ENCODE measurements at places on chromosomes 3 and 15.

GRCh38 chr15:88074386-88074785, 182.2 kb downstream of the NTRK3 start:
- no peak for DNase-seq

GRCh38 chr3:125013095-125013494, 42.7 kb downstream of the HEG1 start:
- no peak for DNase-seq

DNA sequence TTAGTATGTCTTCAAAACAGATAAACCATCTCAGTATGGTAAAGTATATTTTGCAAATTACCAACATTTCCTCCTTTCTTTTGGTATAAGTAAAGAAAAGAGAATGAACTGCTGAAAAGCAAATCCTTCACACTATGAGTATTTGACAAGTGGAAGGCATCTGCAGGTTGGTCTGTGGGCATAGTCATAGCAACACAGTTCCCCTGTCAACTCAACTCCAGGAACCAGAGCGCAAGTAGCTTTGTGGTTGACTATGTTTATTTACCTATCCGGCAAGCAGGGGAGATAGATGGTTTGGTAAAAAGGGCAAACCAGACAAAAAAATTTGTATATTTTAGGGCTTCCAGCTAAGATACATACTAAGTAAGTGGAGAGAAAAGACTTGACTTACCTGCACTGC, 88.3 kb upstream of the PPIB start:
- DNase-seq, result no peak

GRCh38 chr3:71486831-71487230, 96.7 kb downstream of the FOXP1 start:
- peak; percentile 41 for DNase-seq
